T47D (cell line): ENCODE measurements at places on chromosomes 12 and 14.

GRCh38 chr12:49669796-49670195 is 37.4 kb downstream of the FMNL3 start:
- no peak for DNase-seq

- DNase-seq = no peak
Measured at GRCh38 chr12:52082026-52082668, 2.6 kb downstream of the SMIM41 start.

GRCh38 chr14:85468816-85469215 is 61.1 kb upstream of the FLRT2 start:
- no peak for DNase-seq

DNA sequence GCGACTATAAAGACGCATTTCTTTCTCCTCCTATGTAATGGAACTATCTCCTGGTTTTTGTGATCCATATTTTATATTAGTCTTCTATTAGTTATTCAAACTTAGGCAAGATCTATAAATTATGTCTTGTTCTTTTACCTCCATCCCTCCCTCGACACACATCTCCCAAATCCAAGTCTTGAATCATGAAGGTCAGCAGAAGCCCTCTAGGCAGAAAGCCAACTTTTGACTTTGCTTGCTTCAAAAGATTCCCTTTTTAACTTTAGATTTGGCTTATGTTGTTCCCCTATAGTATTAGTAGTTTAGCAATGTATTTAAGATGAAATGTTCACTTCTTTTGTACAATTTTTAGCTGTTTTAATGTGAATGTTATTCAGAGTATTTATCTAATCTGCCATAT is 689.8 kb downstream of the SLC6A15 start:
- no peak for DNase-seq

DNA sequence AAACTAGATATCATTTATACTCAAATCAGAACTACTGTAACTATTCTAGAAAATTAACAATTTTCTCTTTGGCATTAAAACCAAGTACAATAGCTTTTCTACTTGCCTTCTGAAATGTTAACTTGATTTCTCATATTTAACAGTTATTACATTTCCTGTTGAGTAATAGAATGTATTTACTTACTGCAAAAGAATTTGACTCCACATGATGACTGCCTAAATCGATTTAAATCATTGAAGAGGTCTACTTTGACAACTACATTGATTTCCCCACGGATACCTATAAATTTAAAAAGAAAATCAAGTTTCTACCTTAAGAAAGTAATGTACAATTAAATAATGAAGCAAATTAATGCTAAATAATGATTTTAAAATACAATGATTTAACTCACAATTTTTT is 18.9 kb downstream of the C2CD5 start:
- DNase-seq = no peak

DNA sequence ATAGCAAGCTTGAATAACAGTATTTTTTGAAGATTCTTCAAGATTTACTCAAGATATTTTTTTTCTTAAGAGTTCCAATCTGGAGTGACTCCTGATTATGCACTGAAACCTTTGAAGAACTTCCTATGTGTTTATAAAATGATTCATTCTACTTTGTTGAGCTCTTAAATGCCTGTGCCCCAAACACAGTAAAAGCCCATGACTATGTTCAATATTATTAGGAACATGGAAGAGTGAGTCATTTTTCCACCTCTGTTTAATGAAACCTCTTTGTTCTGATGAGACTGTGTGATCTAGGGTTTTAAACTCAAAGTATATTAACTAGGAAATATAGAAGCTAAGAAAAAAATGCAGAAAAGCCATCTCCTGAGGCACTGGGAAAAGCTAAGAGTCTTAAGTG is 415.0 kb upstream of the FBXO33 start:
- no peak for DNase-seq
